Heart right ventricle (tissue), 16 donors: ENCODE measurements at places on chromosomes 6 and 20.

- no peak for DNase-seq
Observed at GRCh38 chr6:113920663-113921267, 50.2 kb downstream of the HDAC2 start.

- peak; percentile 2 for DNase-seq
Observed at GRCh38 chr6:170116636-170117035, 174.2 kb downstream of the DLL1 start.

- no peak for DNase-seq
Observed at GRCh38 chr20:16392346-16392745, 180.9 kb downstream of the KIF16B start.

GRCh38 chr6:144394210-144394609 is 109.1 kb downstream of the UTRN start:
- DNase-seq, result no peak

- peak; percentile 82 for DNase-seq
Observed at GRCh38 chr20:31968291-31969126, 558 bp downstream of the XKR7 start.

- DNase-seq, result no peak
Observed at GRCh38 chr6:18110162-18110561, 12.3 kb downstream of the NHLRC1 start.

GRCh38 chr6:143842461-143842901 is 657 bp upstream of the LTV1 start:
- no peak for DNase-seq

GRCh38 chr20:5729348-5729747 is 20.9 kb upstream of the SHLD1 start:
- no peak for DNase-seq

- no peak for DNase-seq
Observed at GRCh38 chr6:112286010-112286409, 31.6 kb upstream of the LAMA4 start.

- DNase-seq, result no peak
Observed at GRCh38 chr20:40826699-40827098, 137.7 kb upstream of the MAFB start.

DNA sequence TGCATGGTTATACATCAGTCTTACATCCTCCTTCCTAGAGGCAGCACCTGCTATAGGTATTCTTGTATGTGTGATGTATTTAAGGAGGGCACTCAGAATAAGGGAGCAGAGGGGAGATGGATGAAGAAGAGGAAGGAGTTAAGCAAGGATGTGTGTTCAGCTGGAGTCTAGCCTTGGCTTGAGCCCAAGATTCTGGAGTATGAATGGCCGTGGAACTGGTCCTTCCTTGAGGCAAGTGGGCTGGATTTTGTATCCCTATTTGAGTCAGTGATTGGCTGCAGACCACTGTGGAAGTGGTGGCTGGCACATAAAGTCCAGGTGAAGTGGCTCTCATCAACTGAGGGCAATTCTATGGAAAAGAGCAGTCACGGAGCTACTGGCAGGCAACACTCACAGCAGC is 112.0 kb upstream of the RNF24 start:
- DNase-seq, result no peak

DNA sequence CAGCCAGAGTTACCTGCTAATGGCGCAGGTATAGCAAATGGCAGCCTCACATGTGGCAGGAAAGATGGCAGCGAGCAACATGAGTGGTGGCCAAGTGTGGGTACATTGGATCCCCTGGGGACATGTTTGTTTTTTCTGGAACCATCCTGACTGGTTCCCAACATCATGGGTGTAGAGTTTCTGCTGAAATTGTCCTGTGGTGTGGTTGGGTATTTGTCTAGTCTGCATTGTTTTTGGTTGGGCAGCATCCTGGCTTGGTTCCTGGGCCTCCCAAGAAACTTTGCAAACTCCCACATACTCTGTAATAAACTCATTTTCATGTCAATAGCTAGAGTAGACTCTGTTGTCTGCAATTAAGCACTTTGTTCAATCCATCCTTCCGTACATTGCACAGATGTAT is 282.6 kb downstream of the CDC5L start:
- DNase-seq, result no peak

DNA sequence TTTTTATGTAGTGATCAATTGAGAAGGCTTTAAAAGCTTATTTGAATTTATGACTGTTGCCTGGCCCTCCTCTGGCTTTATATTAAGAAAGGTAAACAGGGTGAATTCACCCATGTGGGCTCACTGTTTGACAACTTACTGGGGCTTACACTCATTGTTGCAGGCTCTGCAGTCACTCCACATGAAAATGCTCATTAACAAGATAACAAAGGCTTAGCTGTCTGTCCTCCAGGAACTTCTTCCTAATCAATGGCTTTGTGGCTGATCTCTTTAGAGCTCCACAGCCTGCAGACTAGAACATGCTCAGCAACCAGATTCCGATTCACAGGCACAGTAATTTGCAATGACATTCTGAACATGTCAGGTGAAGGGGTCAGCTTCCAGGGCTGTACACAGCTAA is 323.2 kb upstream of the MAN1A1 start:
- no peak for DNase-seq

DNA sequence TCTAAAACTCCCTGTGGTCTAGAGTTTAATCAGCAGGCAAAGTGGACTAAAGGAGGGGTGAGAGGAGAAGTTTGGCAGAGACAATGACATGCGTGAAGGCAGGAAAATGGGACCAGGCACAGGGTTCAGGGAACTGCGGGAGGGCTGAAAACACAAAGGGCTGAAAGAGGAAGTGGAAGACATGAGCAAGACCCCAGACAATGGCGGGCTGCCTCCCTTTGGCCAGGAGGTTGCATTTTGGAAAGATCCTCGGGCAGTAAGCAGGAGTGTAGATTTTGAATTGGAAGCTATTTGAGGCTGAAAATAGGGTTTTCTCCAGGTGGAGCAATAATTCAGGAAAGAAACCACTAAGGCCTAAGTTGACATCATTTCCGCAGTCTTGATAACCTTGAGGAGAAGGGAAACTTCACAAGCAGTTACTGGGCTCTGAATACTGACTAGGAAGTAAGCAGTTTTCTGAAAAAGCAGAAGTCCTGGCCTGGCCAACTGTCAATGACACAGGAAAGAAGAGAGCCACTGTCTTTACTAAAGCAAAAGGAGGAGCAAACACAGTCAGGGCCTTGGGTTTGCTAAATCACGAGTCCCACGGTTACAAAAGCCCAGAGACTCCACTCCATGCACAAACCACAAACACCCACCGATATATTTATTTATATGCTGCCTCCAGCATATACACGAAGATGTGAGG is 3.4 kb downstream of the LY86 start:
- DNase-seq, result peak; percentile 46
